Stimulated activated CD4-positive, alpha-beta T cell treated with anti-CD3 and anti-CD28 coated beads, Interleukin-1b, Interleukin-23, amount 100 ng/mL, for 1 hour (primary cell): ENCODE measurements at places on chromosomes 6 and 20.

DNA sequence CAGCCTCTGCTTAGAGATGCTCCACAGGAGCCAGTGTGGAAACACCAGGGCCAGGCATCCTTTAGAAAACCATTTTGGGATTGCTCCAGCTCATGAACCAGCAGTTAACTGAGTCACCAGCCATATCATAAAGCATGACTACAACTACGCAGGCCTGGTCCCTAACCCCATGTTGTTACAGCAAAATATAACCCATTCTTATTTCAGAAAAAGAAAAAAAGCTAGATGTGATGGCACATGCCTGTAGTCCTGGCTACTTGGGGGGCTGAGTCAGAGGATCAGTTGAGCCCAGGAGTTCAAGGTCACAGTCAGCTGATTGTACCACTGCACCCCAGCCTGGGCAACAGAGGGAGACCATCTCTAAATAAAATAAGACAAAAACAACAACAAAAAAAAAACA, 36.8 kb downstream of the C6orf15 start:
- no peak for DNase-seq

DNA sequence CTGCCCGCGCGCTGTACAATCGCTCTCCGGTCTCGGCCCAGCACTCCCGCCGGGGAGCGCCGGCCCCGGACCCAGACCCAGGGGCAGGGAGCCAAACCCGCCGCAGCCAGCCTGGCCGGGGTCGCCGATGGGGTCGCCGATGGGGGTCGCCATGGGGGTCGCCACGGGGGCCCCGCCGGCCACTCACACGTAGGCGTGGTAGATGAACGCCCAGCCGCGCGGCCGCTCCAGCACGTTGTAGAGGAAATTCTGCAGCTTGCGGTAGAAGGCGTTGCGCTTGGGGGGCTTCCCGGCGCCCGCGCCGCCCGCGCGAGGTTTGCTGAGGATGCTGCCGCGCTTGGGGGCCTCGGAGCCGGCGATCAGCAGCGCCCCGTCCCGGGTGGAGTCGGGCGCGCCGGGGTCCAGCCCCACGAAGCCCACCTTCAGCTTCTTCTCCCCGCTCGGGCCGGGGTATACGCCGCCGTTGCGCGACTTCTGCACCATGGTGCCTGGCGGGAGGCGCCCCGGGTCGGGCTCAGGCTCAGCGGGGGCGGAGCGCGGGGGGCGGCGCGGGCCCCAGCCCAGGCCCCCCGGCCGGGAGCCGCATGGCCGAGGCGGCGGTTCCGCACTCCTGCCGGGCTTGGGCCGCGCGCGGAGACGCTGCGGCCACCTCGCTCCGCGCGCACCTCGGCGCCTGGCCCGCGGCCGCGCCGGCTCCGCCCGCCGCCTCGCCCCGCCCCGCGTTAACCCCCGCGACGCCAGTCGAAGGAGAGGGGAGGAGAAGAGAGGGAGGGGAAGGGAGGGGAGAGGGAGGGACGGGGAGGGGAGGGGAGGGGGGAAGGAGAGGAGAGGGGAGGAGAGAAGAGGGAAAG, at the start of gene KCNQ2:
Gene KCNQ2, minus strand, starts transcription at position 675 of the 851 bp plus-strand sequence. Its CDS starts 192 bp downstream, at position 483.
- DNase-seq: no peak

- DNase-seq: no peak
Measured at GRCh38 chr20:53847837-53848170, 222.6 kb downstream of the BCAS1 start.

GRCh38 chr6:27830212-27830599, 82.0 kb downstream of the OR2B2 start:
- no peak for DNase-seq

DNA sequence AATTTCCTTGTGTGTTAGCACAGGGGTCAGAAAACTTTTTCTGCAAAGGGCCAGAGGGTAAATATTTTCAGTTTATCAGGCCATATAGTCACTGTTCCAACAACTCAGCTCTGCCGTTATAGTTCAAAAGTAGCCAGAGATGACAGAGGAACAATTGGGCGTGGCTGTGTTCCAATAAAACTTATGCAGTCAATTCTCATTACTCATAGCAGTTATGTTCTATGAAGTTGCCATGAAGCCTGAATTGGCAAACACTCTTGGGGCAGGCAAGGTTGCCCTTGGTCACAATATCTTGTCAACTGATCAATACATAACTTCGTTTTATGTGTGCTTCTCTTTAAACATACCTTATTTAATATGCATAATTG, 304.2 kb downstream of the TFAP2C start:
- DNase-seq: no peak

DNA sequence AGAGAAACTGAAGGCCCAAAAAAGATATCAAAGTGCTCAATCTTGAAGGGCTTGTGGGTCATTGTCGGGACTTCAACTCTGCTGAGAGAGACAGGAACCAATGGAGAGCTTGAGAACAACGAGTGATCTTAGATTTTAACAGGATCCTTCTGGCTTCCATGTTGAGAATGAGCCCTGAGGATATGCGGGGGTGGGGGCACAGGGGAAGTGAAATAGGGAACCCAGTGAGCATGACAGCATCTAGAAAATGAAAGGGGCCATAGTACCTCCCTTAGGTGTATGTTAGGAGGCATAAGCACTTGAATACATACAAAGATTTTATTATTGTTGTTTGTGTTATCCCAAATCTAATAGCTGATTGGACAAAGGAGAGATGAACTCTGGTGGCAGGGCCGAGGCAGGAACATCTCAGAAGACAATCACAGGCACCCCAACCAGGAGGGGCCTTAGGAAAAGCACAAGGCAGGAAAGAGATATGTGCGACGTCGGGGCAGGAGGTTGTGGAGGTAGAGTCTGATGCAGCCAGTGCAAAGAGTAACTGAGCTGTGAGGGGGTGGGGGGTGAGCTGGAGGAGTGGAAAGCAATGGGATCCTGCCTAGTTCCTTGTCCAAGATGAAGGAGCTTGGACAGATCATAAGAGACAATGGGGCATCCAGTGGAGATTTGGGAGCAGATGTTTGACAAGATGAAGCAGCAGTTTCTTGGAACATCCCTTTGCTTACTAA, 10.4 kb downstream of the TGM6 start:
- DNase-seq: no peak

GRCh38 chr6:102039441-102039840, 645.9 kb downstream of the GRIK2 start:
- no peak for DNase-seq

DNA sequence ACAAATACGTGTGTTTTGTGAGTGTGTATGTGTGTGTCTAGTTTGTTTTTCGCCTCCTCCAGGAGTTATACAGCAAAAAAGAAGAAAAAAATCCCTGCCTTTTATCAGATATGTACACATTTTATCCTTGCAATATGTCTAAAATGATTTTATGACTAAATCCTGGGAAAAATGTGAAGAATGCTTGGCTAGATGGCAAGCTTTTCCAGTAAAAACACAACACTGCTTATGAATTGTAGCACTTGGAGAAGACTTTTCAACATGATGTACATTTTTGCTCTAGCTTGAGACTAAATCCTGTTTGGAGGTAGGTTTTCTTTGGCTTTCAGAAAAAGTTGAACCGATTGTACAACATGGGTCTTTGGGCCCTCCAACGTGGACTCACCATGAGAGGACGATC, 160.2 kb downstream of the GMPR start:
- no peak for DNase-seq

DNA sequence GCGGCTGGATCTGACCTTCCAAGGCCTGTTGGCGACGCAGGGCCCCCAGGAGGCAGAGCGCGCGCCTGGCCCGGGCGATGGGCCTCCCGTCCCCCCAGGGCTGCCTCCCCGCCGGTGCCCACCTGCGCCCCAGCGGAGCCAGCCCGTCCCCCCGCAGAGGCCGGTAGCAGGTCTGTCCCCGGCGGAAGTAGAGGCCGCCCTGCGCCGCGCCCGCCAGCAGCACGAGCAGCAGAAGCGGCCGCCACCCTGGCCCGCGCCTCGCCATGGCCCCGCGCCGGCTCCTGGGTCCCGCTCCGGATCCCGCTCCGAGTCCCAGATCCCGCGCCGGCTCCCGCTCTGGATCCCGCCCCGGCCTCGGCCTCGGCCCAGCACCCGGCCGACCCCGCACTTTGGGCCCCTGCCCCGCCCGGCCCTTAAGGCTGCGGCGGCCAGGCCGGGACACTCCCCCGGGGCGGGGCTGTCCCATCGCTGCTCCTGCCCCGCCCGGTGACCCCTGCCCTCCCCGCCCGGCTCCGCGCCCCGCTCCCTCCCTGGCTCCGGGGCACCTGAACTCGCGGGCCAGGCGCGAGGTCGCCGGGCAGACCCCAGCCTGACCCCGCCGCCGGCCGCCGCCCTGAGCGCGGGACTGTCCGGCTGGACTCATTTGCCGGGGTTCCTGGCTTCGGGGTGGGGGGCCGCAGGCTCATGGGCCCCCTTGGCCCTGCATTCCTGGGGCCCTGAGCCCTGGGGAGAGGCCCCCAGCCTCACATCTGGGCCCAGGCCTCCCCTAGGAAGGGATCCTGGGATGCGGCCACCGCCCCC, at the start of gene CTSZ:
Gene CTSZ, minus strand, starts transcription at position 391 of the 801 bp plus-strand sequence. Its CDS starts 126 bp downstream, at position 265.
- DNase-seq: no peak
